ENCODE measurements at places on chromosomes 16 and 17.
A peak's percentile ranks its signal among the peaks of the same experiment; 100 is the strongest.

GRCh38 chr17:56637254-56637653 is 43.8 kb downstream of the NOG start:
- no peak for DNase-seq

DNA sequence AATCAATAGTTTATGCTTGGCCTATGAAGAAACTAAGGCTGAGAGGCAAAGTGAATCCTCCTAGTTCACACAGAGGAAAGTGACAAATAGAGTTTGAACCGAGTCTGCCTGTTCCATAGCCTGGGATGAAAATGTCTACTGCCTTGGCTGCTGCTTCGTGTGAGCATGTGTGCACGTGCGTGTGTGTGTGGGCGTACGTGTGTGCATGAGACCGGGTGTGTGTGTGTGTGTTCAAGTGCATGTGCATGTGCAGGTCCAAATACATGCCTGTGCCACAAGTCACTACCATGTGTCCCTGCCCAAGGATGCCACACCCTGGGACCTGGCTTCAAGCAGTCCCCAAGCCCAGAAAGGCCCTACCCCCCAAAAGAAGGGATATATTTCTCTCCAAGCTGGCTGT is 13.6 kb downstream of the SEZ6 start:
- no peak for DNase-seq

- DNase-seq, result no peak
Observed at GRCh38 chr16:83351846-83352245, 455.9 kb upstream of the HSBP1 start.

GRCh38 chr17:17485420-17485819 is 8.6 kb downstream of the MED9 start:
- no peak for DNase-seq

GRCh38 chr17:47735536-47736011 is 2.5 kb downstream of the TBX21 start:
- no peak for DNase-seq

- DNase-seq, result no peak
Observed at GRCh38 chr17:17957584-17957916, 14.7 kb downstream of the TOM1L2 start.

GRCh38 chr16:75660321-75660720 is 12.7 kb downstream of the TERF2IP start:
- no peak for DNase-seq

DNA sequence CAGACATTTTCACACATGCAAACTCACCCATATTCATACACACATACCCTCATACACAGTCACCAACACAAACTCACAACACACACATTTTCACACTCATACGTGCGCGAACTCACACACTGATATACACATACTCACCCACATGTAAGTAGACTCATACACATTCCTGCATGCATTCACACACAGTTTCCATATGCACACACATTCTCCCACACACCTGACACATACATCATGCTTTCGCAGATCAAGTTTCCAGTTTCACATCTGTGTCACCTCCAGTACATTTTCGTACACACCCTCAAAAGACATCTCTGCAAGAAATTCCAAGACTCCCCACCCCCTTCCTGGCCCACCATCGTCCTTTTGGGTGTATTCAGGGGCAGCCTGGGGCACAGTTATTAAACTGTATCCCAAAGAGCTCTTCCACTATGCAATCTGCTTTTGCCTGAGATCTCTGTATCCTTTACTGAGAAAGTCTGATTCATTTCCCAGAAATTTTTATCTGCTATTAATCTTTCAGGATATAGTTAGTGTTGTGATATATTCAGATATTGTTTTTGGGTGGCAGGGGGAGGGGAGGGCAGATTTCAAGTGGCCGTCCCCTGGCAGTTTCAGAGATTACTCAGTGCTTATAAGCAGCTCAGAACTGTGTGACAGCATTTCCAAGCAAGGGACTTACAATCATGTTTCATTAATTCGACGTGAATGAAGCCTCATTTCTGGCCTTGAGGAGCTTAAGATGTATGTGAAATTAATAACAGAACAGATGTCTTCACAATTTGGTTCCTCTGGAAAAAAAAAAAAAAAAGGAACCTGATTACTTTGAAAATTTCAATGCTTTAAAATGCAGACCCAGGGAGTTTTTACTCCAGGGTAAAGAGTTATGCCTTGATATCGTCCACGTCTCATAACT is 35.3 kb upstream of the MMP2 start:
- DNase-seq, result no peak

- DNase-seq, result no peak
Observed at GRCh38 chr17:1956134-1956533, 69.0 kb downstream of the RTN4RL1 start.

- no peak for DNase-seq
Observed at GRCh38 chr16:12545792-12546342, 257.8 kb downstream of the CPPED1 start.

- DNase-seq, result no peak
Observed at GRCh38 chr17:164303-165235, 16.9 kb downstream of the DOC2B start.

DNA sequence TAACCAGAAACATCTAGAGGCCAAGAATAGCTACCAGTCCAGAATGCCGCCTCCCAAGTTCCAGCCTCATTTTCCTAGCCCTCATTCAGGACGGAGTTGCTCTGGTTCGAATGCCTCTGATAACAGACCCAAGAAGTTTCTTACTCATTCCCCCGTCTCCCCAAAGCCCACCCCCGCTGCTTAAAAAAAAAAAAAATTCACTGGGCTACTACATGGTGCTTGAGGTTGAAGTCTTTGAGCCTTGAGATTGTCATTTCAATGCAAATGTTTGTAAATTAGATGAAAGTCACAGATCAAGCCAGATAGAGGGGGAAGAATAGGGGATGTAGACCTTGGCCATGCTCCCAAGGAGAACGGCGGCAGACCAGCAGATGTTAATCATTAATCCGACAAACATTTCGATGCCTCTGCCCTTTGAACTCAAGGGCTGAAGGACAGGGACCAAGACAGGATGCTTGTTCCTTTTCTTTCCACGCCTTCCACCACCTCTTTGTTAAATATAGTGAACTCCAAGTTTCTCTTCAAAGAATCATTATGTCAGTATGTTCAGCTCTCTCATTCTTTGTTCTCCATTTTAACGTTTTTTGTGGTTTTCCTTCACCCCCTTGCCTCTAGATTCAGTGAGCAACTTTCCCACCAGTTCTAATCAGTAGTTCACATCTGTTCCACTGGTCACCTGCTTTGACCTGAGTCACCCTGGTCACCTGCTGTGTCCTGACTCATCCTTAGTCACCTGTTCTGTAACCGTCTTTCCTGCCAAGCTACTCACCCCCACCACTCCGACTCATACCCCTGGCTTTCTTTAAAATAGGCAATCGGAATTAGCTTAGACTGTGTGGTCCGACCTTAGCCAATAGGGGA is 190.3 kb downstream of the CPPED1 start:
- no peak for DNase-seq

DNA sequence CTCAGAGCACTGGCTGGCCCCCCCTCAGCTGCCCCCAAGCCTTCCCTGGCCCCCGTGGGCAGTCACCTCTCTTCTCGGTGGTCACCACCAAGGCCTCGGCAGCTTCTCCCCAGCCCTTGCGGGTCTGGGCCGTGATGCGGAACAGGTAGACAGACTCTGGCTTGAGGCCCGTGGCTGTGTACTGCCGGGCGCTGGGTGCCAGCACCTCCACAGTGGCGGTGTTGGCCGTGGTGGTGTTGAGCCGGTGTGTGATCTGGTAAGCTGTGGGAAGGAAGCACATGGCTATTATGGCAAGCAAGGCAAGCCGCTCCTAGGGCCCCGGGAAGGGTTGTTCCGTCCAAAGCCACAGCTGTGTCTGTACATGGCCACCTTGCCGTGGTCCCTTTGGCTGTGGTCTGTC is 78.4 kb upstream of the CDC42EP4 start:
- DNase-seq, result no peak

DNA sequence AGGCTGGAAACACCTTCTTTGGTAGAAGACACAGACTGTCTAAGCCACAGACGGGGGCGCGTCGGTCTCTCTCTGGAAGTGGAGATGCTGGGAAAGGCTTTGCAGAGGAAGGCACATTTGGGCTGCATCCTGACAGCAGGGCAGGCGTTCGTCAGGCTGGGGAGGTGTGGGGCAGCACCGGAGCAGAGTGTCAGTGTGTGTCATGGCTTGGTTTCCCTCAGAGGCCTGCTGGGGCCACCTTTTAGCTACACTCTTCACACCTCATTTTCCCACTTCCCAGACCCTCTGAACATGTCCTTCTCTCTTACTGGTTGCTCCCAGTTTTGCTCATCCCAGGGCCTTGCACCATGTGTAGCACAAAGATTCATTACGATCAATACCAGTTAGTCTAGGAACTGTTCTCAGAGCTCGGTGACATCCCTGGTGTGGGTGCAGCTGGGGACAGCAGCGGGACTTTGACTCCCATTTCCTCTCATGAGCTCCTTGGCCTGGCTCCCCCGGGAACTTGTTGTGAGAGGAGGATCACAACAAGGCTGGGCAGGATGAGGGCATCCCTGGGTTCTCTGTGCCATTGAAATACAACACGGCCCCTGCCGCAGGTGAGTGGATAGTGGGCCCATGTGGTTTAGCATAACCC is 33.1 kb downstream of the SMARCE1 start:
- DNase-seq, result no peak

DNA sequence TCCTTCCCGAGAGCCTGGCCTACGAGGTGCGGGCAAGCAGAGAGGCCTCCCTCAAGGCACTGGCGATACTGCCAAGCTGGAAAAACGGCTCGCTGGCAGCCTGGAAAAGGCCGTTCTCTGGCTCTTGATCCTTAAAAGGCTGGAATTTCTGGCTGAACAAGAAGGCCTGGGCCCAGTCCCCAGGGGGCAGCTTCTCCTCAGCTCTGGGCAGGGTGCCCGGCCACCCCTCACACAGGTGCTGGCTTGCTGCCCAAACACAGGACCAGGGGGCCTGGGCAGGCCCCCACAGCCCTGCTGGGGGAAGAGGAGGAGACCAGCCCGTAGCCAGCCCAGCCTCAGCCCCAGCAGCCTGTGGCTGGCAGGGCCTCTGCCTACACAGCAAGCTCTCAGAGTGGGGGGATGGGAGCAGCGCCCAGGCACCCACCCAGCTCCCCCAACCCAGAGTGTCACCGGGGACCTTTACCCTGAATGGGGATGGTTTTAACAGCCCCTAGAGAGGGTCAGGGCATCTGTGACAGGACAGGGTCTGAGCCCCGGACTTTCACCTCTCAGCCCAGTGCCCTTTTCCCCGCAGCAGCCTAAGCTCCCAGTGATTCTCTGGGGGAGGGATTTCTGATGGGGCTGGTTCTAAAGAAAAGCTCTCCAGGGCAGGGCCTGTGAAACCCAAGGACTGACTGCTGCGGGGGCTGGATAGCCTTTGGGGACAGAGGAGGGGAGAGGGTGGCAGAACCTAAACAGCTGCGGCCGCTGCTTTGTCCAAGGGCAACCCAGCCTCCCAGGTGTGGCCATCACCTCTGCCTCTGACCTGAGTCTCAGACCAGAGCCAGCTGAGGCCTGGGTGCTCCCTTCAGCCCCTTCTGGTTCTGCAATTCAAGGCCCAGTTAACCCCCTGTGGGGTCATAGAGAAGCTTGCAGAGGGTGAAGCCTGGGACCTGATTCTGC is 38.6 kb upstream of the TOB1 start:
- peak; percentile 97 for DNase-seq
